ENCODE measurements at places on chromosomes 2 and 18.

DNA sequence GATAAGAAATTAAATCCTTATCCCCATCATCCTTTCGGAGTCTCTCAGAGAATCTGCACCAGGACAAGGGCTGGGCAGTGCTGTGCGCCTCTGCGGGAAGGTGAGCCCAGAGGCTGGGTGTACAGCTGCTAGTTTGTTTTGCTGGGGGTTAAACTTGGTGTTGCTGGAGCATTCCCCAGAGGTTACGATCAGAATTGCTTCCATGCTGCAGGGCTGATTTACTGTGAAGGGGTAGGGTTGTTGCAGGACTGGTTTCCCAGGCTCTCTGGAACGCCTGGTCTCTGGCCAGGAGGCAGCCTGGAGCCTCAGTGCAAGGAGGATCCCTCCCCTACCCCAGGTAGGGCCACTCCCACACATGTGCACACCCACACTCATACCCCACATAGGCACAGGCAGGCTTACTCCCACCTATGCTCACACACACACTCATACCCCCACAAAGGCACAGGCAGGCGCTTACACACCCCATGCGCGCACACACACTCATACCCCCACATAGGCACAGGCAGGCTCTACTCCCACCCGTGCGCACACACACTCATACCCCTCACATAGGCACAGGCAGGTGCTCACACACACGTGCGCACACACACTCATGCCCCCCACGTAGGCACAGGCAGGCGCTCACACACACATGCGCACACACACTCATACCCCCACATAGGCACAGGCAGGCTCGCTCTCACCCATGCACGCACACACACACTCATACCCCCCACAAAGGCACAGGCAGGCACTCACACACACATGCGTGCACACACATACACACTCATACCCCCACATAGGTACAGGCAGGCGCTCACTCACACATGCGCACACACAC is 11.3 kb downstream of the CNNM4 start:
- no peak for DNase-seq

- no peak for DNase-seq
Observed at GRCh38 chr18:36299015-36299414, 1.5 kb downstream of the FHOD3 start.

DNA sequence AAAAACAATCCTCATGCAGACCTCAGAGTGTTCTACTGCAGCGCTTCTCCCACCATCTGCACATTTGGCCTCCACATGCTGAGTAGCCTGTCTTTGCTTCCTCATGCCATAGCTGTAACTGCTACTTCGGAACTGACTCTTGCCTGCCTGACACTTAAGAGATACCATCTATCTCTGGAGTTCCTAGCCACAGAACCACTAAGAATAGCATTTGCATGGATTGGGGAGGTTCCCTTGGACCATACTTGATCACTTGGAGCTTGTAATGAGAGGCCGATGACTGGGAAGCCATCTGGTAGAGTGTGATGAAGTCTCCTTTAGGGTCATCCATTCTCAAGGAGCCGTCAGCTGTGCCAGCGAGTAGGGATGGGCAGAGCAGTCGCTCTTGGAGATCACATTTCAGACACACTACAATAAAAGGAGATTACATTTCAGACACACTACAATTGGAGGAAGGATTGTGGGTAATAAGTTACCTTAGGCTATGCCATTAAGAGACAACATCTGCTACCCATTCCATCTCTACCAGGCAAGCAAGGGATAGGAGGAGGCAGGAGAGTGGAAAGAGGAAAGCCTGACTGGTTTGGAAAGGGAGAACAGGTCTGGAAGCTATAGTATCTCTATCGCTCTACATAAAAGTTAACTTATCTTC is 21.8 kb downstream of the DOK1 start:
- no peak for DNase-seq

- no peak for DNase-seq
Observed at GRCh38 chr2:135818937-135819610, 17.9 kb downstream of the LCT start.

DNA sequence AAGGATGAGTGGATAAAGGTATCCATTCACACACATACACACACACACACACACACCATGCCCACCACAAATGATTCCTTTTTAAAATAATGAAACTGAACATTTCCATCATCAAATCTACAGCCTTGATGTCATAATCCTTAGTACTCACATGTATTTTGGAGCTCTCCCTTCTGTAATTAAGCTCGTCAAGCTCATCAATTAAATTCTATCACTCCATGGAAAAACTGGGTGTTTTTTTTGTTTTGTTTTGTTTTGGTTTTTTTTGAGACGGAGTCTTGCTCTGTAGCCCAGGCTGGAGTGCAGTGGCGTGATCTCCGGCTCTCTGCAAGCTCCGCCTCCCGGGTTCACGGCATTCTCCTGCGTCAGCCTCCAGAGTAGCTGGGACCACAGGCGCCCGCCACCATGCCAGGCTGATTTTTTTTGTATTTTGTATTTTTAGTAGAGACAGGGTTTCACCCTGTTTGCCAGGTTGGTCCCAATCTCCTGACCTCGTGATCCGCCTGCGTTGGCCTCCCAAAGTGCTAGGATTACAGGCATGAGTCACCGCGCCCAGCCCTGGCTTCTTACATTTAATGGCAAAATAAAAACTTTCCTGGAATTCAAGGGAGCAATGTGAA is 78.6 kb upstream of the RGPD4 start:
- no peak for DNase-seq

- DNase-seq = no peak
Observed at GRCh38 chr2:113930448-113930847, 40.6 kb downstream of the ACTR3 start.

- peak; percentile 98 for DNase-seq
Observed at GRCh38 chr2:42961385-42961811, 169.0 kb upstream of the HAAO start.

GRCh38 chr18:70428439-70428838 is 139.6 kb downstream of the SOCS6 start:
- DNase-seq = no peak

DNA sequence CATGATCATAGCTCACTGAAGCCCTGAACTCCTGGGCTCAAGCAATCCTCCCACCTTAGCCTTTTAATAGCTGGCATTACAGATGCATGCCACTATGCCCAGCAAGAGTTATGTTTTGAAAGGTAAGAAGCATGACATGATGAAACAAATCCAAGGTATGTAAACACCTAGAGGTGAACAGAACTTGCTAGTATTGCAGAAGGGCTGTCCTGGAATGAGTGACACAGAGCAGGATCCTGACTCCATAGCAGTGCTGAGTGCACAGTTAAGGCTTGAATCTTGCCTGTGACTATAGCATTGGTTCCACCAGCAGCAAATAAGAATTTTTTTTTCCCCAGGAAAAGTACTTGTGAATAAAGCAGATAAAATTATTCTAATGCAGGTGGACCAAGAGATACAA is 309.5 kb downstream of the PIK3C3 start:
- no peak for DNase-seq

GRCh38 chr2:238287737-238288649 is at the start of gene PER2:
TSS of gene PER2 (minus strand) at chr2:238288610. CDS start at chr2:238277936, 10,674 bp downstream.
- DNase-seq = peak; percentile 59

GRCh38 chr2:20966061-20966595 is 77.7 kb downstream of the APOB start:
- no peak for DNase-seq

- DNase-seq = no peak
Observed at GRCh38 chr2:12759248-12759647, 42.5 kb downstream of the TRIB2 start.

- DNase-seq = no peak
Observed at GRCh38 chr2:86453836-86454235, 12.7 kb downstream of the KDM3A start.

DNA sequence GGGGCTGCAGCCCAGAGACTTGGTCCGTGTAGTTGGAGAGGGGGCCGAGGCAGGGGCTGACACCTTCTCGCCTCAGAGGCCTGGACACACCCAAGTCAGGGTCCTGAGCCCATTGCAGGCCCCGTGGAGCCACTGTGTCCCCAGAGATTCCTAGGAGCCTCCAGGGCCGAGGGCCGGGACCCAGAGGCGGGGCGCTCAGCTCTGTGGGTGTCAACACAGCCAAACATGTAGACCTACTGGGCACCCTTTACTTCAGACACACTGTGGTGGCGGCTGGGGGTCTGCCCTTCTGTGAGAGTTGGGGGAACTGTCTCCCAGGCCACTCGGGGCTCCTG is 459 bp upstream of the ESPNL start:
- DNase-seq = no peak

DNA sequence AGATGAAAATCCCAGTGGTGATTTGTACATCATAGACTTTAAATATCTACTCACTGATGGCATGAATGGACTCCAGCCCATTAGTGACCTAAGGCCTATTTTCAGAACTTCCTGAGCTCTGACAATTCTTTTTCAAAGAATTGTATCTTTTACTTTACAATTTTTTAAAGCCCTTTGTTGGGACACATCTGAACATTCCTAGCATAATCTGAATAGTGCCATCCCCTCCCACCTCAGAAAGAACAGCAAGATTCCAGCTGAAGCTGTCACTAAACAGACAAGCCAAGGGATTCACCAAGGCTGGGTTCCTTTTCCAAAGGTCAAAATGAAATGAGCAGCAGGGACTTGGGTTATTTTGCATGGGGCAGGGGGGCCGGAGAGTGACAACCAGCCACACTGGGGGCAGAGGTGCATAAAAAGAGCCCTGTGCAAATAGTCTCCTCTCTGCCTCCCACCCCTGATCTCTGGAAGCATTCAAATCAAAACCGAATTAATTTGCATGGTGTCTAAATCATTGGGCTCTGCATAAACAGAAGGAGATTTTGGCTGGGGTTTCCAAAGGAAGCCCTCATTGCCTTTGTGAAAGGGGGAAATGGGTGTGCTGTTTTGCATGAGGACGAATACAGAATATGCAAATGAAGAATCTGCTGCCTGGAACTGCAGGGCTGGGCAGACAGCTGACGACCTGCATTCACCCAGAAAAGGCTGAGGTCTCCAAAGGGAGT is 17.2 kb downstream of the EPHA4 start:
- DNase-seq = no peak

DNA sequence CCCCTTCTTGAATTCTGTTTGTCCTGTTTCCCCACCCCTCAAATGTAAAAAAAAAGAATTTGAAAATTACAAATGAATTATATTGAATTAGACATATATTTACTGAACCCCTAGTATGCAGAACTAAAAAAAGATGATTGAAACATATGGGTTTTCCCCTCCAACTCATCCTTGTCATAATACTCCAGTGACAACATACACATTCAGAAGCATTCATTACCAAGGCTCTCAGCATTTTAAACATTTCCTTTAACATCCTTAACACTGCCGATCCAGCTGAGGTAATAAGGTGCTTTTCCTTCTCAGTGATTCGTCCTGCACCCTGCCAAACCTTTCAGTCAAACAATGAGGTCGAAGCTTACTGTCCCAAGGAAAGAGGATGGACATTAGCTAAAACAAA is 53.1 kb upstream of the DTNB start:
- no peak for DNase-seq

DNA sequence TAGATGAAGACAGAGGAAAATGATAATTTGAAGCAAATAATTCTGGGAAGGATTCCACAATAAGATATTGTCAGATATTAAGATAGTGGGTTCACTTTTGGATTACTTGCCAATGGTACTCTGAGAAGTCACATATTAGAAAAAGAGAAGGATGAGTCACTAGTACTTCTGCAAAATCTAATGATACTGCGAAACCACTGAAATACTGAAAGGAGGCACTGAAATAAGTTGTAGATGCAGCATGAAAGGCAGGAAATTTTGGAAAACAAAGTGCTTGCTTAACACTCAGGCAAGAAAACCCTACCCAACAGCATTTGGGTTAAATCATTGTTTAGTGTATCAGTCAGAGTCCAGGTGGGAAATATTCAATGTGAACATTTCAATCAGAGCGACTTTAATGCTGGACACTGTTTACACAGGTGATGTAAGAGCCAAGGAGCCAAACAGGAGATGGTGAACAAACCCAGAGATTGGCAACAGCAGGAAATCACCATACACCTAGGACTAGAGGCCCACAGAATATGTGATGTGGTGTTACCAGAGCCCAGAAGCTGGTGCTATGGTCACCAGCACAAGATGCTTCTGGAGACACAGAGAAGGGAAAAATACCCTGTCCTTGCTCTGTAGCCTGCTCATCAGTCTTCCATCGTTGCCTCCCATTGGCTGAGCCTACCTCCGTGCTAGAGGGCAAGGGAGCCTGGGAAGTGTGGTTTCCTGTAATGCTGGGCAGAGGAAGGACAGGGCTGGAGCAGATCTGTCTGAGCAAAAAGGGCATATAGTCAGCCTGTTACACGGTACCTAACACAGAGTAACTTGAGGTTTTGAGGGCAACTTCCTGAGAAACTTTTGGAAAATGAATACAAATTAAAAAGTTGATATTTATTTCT is 204.7 kb upstream of the ITGA4 start:
- DNase-seq = no peak

GRCh38 chr18:486929-487740 is 13.4 kb downstream of the COLEC12 start:
- no peak for DNase-seq

GRCh38 chr2:149537092-149537726 is 50.4 kb downstream of the MMADHC start:
- no peak for DNase-seq

DNA sequence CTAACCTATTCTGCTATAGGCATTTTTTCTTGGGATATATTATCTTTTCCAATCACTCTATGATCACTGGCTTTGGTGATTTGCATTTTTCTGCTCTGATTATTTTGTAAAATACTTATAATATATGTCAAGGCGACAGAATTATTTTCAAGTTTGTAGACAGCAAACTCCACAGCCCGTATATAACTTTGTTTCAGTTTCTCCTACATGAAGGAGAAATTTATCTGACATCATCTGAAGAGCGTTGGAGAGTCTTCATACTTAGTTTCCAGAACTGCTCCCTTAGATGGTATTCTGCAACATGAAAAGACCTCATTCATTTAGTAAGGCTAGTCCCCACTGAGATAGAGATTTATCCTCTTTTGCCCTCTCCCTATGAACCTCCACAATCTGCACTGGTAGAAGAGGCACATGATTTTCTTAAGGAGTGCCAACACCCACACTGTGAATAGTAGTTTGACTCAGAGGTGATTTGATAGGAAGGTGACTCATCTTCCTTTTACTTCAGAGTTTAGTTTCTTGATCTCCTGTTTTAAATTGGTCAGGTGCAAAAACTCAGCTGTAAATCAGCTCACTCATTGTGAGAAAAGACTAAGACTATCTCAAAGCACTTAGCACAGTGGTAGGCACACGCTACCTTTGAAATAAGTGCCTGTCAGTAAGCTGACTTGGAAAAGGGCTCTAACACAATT is 1848.6 kb upstream of the CELF4 start:
- DNase-seq = peak; percentile 70

GRCh38 chr2:141501752-141502151 is 629.1 kb downstream of the LRP1B start:
- no peak for DNase-seq

DNA sequence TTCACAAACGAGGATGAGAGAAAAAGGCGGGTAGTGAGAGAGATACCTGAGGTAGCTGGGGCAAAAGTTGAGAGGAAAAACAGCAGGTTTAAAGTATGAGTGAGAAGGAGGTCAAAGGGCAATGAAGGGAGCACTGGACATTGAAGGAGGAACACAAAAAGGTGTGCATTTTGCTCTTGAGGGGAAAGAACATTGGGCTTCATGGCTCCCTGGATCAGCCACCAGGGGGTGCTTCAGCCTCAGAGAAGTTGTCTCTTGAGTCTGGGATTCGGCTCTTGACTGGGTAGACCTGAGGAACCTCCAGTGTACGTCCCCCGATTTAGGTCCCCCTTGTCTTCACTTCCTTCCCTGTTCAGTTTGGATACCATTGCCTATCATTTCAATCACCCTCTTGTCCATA is 128.5 kb downstream of the RAPGEF4 start:
- no peak for DNase-seq
